ENCODE measurements at places on chromosomes 5 and 9.

DNA sequence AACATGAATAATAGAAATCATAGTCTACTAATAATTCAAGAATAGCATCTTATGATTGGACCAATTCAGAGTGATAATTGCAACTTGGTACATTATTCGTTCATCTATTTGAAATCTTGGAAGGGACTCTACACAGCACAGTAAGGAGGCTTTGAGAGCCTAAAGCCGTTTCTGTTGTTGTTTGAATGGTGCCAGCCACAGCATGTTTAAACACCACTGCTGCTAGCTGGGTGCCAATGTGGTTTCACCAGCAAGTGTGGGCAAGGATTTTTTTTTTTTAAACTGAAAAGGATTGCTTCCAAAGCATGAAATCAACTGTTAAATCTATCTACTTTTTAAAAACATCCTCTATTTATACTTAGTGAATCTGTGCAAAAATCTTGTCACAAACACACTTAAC is 253.9 kb upstream of the MAP3K1 start:
- no peak for DNase-seq

DNA sequence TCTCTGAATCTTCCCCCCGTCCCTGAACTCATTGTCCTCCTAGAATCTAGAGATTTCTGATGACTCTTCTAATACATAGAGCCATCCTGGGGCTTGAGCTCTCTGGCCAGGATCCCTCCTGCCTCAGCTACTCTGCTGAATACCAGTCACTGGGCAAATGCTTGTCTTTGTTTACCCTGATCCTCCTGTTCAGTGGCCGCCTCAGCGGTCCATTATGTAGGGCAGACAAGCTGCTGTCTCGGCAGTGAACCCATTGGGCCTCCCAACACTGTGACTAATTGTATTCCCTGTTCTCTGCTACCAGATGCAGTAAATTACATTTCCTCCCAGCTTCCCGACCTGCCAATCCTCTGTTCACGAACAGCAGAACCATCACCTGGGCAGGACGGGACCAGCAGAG is 151.6 kb downstream of the PALM2AKAP2 start:
- DNase-seq: no peak

DNA sequence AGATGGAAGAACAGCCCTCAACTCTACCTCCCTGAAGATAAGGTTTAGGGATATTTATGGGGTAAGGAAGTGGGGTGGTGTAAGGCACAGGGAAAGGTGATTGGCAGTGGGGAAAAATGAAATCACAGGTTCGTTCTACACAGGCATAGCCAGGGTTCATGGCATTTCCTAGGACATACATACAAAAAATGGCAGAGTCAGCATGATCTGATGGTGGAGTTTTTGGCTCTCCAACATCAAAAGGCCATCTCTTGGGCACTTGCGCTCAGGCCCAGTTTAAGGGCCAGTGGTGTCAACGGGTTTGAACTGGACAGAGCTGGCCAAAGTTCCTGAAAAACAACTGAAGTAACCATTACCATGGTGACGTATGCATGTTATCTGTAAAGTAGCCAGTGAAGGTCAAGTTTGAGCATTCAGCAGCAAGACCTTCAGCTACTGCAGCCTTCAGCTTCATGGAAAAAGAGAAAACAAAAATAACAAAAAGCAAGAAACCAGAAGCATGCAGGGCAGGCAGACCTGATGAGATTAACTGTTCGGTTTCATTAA is 92.8 kb downstream of the SMARCA2 start:
- no peak for DNase-seq

DNA sequence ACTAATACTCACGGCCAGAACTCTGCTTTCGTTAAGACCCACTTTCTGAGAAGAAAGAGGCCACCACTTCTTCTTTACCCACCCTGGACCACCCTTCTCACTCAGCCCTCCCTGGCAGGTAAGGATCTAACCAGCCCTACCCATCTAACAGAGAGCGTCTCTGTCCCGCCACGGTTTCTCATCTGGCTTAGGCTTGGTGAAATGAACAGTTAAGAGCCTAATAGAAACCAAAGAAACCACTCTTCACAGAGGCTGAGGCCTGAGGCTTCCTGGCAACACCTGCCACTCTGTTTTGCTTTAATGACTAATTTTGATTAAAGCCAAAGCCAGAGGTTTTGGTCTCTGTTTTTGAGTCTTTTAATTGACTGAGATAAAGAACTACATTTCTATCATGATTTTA is 354.1 kb upstream of the SLC30A5 start:
- no peak for DNase-seq

DNA sequence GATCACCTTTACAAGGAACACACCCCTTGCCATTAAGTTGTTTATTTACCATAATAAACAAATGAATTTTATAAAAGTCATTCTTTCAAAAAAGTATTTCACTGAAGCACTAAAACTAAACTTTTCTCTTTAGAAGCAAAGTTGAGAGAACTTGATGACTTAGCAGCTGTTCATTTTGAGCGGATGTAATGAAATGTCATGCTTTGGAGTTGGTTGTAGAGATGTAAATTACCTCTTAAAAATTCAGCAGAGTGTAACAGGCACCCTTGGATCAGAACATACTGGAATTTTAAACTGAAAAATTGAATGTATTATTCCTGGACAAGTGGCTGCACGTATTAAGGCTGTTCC is 617.2 kb downstream of the PDE4D start:
- DNase-seq: no peak

GRCh38 chr9:123081824-123082223 is 48.4 kb downstream of the GPR21 start:
- no peak for DNase-seq

GRCh38 chr5:28766565-28767158 is 1728.3 kb upstream of the CDH9 start:
- DNase-seq: no peak

GRCh38 chr5:43609752-43610151 is 6.8 kb downstream of the NNT start:
- no peak for DNase-seq

DNA sequence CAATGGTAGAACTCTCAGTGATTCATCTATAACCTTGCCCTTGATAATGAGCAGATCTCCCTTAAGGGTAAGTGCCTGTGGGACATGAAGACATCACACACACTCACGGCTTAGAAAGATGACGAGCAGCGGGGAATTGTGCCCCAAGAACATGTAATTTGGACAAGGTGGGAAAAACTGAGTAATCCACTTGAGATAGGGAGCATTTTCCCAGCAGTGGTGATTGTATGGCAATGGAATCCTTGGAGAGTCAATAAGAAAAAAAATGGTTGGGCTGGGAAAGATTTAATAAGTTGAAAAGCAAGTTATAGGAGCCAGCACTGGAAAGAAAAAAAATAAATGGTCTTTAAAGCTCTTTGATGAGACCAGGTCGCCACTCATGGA is 193.1 kb downstream of the GLIS3 start:
- DNase-seq: no peak

DNA sequence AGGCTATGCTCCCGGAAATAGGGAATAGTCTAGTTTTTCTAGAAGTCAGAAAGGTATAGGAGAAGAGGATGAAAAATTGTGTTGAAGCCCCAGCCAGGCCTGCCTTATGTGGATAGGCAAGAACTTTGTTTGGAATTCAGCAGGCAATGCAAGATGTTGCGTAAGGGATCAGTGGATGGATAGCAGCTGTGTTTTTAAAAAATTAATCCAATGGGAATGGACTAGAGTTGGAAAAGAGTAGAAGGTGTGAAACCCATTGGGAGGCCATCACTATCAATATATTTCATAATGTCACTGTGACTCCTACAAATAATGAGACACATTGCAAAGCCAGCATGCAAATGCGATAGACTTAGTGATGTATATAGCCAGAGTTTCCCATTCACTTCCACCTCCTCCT is 281.9 kb downstream of the MARCHF11 start:
- no peak for DNase-seq

DNA sequence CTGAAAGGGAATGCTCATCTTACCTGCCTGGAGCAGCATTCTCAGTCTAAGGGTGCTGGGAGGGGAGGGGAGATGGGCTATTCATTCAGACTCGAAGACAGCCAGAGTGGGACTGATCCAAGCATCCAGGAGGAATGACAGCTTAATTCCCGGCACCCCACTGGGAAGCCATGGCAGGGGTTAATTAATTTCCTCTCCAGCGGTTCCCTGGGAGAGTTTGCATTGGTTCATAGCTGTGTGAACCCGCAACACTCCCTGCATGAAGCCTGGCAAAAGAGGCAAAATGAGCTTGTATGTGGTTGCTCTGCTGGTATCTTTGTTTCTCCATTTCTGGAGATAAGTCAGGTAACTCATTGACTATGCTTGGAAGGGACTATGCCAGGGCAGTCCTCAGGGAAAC is 401.0 kb upstream of the SLC24A2 start:
- DNase-seq: no peak

DNA sequence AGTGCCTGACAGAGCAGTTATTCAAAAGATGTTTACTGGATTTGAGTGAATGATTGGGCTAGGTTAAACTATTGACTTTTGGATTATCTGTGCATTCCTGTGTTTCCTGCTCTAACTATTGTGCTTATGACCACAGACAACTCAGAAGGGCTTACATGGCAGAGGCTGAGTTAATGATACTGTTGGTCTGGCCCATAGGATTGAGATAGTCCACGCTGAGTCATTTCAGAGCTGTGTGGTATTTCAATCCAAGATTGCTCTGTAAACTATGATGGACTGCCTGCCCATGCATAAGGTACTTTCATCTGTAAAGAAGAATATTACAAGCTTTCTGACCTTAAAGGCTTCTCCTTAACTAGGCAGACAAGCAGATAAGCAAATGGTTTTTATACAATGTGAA is 49.1 kb upstream of the SLIT3 start:
- no peak for DNase-seq

DNA sequence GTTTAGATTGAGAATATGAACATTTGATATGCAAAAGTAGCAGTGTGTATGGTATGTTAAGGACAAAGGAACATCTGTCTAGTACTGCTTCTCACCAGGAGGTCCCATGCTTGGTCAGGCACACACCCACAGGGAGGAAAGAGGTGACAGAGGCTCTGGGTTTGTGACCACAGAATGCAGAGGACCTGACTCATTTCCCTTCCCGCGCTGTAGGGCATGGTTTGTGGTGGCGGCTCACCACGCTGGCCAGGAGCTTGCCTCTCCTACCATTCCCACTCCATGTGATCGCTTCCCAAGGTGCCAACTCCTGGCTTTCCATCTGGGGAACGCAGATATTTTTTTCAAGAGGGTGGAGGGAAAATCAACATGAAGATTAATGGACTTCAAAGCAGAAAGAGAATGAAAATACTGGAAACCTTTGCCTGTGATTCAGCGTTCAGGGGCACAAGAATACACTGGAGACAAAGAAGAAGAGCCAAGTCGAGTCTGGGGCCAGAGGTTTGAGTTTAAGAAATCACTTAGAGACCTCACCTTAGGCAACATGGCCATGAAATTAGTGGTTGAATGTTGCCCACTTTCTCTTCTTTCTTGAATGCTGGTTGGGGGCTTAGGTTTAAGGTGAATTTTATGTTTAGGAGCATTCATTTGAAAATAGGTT is 477.8 kb downstream of the CCDC171 start:
- DNase-seq: no peak

- no peak for DNase-seq
These were observed 274.8 kb upstream of the PANK3 start for GRCh38 chr5:168853972-168854371.

GRCh38 chr5:115978779-115979178 is 16.5 kb downstream of the LVRN start:
- no peak for DNase-seq

DNA sequence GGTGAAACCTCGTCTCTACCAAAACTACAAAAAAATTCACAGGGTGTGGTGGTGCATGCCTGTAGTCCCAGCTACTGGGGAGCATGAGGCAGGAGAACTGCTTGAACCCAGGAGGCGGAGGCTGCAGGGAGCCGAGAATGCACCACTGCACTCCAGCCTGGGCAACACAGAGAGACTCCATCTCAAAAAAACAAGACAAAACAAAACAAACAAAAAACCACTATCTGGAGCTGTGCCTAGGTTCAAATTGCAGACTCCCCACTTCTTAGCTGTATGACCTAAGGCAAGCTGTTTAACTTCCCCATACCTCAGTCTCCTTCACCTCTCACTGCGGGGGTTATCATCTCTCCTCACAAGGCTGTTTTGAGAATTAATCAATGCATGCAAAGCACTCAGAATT is 68.0 kb downstream of the MAPKAP1 start:
- DNase-seq: no peak

GRCh38 chr5:151905557-151905961 is 19.1 kb downstream of the GLRA1 start:
- no peak for DNase-seq

GRCh38 chr9:4413856-4414255 is 76.4 kb upstream of the SLC1A1 start:
- no peak for DNase-seq

- DNase-seq: no peak
These were observed 20.8 kb downstream of the RGS3 start for GRCh38 chr9:113484258-113484730.

DNA sequence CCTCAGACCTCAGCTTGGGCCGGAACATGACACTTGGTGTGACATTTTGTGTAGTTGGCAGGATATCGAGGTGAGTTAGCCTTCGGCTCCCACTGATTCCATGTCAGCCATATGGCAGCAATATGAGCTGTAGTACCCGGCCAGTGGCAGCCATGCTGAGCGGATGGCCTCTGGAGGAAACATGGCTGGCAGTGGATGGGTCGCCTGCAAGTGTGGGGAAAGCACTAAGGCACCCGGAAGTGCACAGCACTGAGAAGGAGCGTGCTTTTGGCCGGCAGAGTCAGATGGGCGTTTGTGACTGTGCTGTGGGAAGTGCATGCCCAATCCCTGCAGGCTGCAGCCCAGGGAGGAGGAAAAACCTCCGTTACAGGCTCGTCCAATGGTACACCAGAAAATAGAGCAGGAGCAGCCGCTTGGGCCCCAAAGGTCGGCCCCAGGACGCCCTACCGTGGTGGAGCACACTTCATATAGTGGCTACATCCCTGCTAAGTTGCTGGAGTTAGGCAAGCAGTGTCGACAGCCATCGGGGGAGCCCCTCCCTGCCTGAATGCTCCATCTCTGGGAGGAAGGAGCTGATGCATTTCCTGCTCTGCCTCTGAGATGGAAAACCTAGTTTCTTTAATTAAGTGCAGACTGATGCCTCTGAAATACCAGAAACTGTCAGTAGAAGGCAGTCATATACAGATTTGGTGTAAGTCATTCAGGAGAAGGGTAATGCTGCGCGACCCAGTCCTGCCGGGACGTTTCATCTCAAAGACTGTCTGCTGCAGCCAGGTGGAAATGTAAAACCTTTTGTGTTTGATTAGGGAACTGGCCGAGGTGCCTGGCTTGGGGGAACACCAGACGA is 2185.8 kb upstream of the ACO1 start:
- DNase-seq: no peak

DNA sequence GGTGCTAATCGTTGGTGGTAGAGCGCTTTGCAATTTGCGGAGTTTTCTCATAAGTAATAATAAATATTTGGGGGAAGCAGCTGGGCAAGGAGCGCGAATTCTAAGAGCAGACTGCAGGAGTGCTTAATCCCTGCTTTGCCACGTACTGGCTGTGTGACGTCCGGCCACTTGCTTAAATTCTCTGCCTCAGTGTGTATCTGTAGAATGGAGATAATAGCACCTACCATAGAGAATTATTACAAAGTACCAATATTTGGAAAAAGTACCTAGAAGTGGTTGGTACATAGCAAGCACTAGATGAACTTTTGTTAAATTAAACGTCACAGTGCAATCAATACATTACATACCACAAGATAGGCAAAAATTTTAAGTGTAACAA is 598 bp upstream of the TMED7 start:
- DNase-seq: no peak

GRCh38 chr5:157085930-157086329 is 22.9 kb downstream of the HAVCR2 start:
- no peak for DNase-seq

- DNase-seq: no peak
These were observed 60.5 kb upstream of the PPP1R26 start for GRCh38 chr9:135419106-135419505.

GRCh38 chr5:150618163-150618562 is 22.3 kb upstream of the SYNPO start:
- no peak for DNase-seq

Data from iPS DF 6.9 (cell line).